OCI-LY7 (cell line): ENCODE measurements at places on chromosomes 7 and 10.

- DNase-seq: no peak
These were observed 52.4 kb upstream of the LRRC17 start for GRCh38 chr7:102860351-102860811.

GRCh38 chr10:95245425-95246055 is 45.3 kb downstream of the PDLIM1 start:
- peak; percentile 65 for DNase-seq

DNA sequence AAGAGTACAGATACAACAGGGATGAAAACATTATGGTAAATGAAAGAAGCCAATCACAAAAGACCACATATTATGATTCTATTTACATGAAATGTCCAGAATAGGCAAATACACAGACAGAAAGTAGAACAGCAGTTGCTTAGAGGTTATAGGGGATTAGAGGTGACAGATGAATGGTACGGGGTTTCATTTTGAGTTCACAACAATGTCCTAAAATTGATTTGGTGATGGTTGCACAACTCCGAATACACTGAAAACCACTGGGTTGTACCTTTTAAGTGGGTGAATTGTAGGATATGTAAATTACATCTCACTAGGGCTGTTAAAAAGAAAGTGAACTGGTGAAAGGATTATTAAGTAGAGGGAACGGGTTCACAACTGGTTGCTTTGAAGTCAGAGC is 76.3 kb upstream of the MRLN start:
- DNase-seq: no peak

DNA sequence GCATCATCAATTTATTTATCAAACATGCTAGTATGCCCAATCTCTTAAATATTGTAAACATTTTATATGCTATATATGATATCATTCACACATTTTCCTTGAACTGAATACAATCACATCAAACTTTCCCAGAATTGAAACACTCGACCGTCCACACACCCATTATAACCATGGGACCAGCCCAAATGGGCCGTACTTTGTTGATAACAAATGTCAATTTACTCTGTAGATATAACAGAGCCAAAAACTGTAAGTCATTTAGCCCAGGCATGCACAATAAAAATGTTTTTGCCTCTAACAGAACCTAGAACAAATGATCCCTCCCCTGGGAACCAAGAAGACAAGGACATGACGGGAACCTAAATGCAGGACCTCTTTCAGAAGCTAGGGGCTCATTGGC is 683 bp upstream of the ANKRD22 start:
- no peak for DNase-seq

GRCh38 chr7:1541431-1542162 is 11.1 kb downstream of the MAFK start:
- DNase-seq: no peak

DNA sequence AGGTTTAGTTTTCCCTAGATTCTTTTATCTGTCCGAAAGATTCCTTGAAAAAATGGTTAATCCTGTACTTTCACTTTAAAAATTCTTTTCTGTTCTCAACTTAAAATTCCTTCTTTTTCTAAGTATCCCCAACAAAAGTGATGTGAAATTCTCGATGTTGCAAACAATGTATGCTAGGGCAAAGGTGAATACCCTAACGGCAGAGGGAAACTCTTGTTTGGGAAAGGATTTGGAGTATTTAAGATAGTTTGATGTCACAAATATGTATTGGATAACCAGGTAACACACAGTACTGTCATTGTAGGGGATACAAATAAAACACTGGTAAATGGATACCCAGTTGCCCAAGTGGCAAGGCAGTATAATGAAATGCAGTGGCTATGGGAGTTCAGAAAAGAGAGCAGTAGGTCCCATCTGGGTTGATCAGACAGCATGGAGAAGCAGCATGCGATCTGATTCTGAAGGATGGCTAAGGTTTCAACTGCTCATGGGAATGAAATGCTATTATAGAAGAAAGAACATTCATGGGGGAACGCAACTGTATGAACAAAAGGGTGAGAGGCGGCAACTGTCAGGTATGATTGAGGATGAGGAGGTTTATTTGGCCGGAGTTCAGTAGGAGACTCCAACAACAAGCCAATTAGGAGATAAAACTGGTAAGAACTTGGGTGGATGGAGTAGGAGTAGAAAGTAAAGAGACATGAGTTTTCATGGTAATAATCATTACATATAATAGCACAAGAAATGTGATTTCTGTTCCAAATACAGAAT is 3.2 kb upstream of the EPC1 start:
- no peak for DNase-seq

DNA sequence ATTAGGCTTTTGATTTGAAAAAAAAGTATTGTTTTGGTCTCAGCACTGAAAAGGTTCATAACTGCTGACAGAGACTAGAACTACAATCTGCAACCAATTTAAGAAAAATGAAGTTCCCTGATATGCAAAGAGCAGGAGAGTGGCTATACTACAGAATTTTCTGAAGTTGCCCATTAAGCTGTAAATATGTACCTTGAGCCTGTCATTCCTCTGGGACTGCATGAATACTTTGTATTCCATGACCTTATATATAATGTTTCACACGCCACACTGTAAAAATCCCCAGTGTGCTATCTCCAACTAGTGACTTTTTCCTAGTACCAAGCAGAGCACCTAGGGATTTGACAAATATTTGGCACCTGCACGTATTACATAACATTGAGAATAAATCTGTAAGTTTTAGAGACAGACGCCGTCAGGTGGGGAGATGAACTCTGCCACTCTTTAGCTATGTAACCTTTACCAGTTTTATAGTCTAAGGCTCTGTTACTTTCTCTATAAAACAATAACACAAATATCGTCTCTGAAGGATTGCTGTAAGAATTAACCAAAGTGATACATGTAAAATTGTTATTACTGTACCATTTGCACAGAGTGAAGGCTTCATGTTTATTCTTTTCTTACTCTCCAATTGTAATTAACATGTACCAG is 235.4 kb downstream of the MAGI2 start:
- no peak for DNase-seq

DNA sequence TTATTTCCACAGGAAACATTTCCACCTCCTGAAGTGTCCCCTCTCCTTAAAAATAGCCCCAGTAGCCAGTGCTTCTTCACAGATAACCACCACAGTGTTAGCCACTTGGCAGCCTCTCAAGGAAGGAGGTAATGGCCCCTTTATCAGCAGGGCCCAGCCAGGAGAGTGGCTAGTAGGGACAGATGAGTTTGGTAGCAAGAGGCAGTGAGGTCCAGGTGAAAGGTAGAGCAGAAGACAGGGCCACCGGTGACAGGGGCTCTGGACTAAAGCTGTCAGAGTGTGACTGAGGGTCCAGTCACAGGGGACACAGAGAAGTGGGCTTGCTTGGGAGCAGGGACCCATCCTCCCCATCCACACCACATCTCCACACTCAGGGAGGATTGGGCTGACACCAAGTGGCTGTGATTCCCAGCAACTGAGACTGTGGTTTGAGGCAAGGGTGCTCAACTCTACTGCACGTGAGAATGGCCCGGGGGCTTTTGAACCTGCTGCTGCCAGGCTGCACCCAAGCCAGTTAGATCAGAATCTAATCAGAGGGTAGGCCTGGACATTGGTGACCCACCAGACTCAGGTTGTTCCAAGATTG is 52.2 kb downstream of the C10orf120 start:
- no peak for DNase-seq

GRCh38 chr10:49113741-49114141 is 1.6 kb downstream of the VSTM4 start:
- no peak for DNase-seq

- no peak for DNase-seq
These were observed 45.3 kb upstream of the DNAJB6 start for GRCh38 chr7:157291404-157292080.

DNA sequence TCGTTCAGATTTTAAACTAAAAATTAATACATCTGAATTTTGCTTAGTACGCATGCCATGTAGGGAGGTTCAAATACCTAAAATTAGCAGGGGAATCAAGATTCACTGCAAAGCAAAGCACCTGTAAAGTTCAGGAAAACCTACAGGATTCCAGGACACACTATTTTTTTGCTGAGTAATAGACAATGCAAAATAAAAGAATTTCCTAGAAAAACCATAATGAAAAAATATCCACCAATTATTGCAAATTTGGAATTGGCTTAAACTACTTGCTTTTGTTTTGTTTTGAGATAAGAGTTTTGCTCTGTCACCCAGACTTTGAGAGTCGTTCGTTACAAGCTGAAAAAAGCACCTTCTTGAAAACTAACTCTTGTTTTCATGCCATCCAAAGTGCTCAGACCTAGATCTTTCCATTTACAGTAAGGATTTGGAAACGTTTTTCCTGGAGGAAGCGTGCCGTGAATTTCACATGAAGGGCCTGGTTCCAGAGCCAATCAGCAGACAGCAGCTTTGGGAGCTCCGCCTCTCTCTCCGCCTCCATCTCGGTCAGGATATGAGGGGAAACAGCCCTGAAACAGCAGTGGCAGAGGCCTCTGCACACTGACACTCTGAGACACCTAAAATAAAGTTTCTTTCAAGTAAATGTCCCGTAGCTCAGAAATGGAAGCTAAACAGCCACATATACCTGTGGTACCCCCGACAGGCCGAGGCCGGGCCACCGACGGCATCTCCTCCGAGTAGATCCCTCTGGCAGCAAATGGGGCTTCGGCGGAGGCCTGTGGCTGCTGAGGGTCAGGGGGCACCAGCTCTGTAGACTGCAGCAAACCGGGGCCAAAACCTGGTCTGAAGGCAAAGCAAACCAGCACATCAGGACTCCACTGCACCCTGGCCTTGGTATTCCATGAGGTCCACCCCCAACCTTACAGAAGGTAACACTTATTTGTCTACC is 45.9 kb upstream of the ATP6V0A4 start:
- peak; percentile 5 for DNase-seq

- DNase-seq: no peak
These were observed 11.8 kb upstream of the SLC18A3 start for GRCh38 chr10:49598164-49598856.

DNA sequence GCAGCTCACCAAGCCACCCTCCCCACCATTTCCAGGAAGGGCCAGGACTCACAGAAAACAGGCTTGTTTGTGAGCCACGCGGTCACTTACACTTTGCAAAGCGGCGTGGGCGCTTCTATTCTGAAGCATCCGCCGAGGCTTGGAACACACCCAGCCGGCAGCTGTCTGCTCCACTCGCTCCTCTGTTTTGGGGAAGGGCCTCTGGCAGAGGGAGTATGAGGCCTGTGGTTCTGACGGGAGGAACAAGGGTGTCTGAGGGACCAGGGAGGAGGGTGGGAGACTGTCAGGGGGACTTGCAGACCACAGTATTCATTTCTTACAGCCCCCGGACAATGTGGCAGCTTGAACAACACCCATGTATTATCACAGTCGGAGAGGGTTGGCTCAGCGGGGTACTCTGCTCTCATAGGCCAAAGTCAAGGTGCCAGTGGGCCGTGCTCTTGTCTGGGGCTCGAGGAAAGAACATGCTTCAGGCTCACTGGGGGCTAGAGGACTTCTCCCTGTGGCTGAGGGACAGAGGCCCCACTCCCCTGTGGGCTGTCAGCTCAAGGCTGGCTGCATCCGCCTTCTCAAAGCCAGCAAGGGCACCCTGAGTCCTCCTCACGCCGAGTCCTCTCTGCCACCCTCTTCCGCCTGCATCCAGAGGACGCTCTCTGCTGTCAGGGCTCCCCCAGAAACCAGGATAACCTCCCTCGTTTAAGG is 60.4 kb upstream of the FAM20C start:
- no peak for DNase-seq

- no peak for DNase-seq
These were observed 374.8 kb downstream of the SEMA3D start for GRCh38 chr7:84812021-84812420.

GRCh38 chr7:105810556-105810955 is 65.8 kb downstream of the ATXN7L1 start:
- DNase-seq: no peak

GRCh38 chr7:80618096-80618495 is 20.3 kb upstream of the CD36 start:
- no peak for DNase-seq

DNA sequence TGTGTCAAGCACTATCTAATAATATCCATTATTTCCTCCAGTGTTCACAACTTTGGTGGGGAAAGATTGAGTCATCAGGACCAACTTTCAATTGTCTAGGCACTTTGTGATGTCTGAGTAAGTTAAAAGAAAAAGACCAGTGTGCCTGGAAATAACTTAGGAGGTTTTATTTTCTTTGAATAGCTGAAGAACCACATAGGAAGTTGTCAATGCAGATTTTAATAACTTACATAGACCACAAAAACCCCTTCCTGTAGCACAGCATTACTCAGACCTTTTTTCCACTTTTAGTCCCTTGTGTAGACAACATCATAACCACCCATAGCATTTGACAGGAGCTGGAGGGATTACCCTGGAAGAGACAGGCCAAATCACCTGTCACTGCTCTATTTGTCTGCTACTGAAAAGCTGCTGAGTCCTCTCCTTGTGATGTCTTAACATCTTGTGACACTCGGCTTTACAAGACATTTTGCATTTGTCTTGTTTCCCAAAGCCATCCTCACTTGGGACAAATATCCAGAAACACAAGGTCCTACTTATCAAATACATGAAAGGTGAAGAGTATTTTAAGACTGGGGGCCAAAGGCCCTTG is 241.5 kb upstream of the PTER start:
- DNase-seq: no peak

DNA sequence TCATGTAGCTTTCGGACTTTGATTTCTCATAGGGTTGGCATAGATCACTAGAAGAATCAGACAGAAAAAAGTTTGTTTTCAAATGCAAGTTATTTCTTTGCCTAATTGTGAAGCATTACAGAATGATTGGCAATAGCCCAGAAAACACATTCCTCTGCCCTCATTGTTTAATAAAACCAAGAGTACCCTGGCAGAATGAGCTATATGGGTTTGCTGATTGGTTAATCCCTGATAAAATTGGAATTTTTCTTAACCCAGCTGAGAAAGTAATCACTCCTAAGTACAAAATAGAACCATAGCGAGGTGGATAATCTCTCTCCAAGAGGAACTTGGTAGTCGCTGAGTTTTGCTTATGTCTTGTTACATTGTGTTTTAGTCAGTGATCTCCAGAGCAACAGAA is 30.9 kb upstream of the CREB5 start:
- no peak for DNase-seq

GRCh38 chr10:74855439-74855838 is 29.0 kb downstream of the KAT6B start:
- no peak for DNase-seq

GRCh38 chr7:7180725-7181449 is 1.5 kb upstream of the C1GALT1 start:
- no peak for DNase-seq

- no peak for DNase-seq
These were observed 18.2 kb downstream of the TLL2 start for GRCh38 chr10:96495544-96495943.

DNA sequence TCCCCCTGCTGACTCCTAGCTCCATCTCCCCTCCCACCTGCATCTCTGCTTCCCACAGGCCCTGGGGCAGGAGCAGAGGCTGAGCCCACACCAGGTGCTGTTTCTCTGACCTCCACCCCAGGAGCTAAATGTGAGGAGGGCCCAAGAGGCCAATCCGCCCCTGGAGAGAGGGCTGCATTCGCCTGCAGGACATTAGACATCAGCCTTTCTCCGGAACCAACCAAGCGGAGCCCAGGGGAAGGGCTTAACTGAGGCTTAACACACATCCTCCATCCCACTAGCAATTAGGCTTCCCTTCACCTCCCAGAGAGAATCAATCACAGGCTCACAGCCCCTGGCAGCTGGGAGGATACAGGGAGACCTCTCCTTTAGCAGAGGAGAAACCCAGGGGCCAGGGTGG is 50.5 kb downstream of the SH3PXD2A start:
- DNase-seq: no peak

GRCh38 chr10:29158066-29158465 is 130.8 kb upstream of the LYZL1 start:
- DNase-seq: no peak
